ENCODE measurements at places on chromosomes 2 and 18. TPM values are rescaled to one million over a fixed set of nuclear protein-coding genes. Genes with fewer than 3 reads are reported as not detected.

The ANKRD62 gene
- total RNA-seq: not detected

The CTAGE1 gene
- total RNA-seq: not detected

DNA sequence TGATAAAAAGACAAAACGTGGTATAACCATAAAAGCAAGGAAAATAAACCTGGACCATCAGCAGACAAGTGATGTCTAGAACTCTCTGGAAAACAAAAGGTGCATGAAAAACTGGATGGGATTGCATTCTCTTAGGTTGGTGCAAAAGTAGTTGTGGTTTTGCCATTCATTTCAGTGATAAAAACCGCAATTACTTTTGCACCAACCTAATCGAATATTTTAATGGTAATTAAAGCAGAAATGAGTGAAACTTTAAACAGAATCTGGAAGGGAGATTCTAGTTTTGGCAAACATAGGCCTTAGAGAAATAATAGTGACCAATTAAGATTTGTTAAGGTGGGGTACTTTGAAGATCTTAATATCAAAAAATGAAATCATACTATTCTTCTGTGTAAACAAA lies 800.8 kb upstream of the GYPC start:
- no peak overlapping the region for H3K27ac ChIP-seq
- H3K4me3 ChIP-seq: no peak overlapping the region
- no peaks in the 10 kb centered on the region for H3K27me3 ChIP-seq
- H3K4me1 ChIP-seq: no peaks in the 10 kb centered on the region

GRCh38 chr2:44777036-44777435 lies 164.5 kb upstream of the SIX3 start:
- no peak for DNase-seq
- no peak overlapping the region for H3K27ac ChIP-seq
- peaks cover 7% of the 10 kb centered on the region for H3K36me3 ChIP-seq
- H3K4me1 ChIP-seq: peaks cover 12% of the 10 kb centered on the region
- no peak overlapping the region for H3K4me3 ChIP-seq
- H3K27me3 ChIP-seq: no peaks in the 10 kb centered on the region

The MLPH gene
- 3.4 TPM for total RNA-seq

DNA sequence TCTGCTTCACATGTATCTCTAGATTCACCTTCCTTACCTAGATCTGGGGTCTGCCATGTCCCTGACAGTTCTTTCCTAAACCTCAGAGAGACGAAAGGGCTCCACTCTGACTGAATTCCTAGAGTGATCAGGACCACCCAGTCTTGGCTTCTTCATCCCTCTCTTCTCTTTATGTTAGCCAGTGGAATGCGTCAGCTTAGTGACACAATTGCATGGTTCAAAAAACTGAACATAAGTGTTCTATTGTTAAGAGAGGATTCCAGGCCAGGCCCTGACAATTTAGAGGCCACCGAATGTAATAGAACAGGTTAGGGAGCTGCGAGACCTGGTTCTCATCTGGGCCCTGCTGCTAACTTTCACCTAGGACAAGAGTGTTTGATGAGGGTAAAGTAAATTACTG lies 10.0 kb downstream of the PRELID3A start:
- no peak overlapping the region for H3K27ac ChIP-seq
- no peaks in the 10 kb centered on the region for H3K27me3 ChIP-seq
- DNase-seq: no peak
- H3K4me1 ChIP-seq: no peaks in the 10 kb centered on the region

The MRO gene
- total RNA-seq: 0.57 TPM

GRCh38 chr2:9015998-9016397 lies 12.5 kb upstream of the MBOAT2 start:
- DNase-seq: no peak
- no peaks in the 10 kb centered on the region for H3K27me3 ChIP-seq
- H3K4me3 ChIP-seq: no peak overlapping the region
- H3K4me1 ChIP-seq: no peaks in the 10 kb centered on the region
- no peaks in the 10 kb centered on the region for H3K36me3 ChIP-seq

GRCh38 chr18:49739275-49739674 lies 74.1 kb downstream of the ACAA2 start:
- H3K27ac ChIP-seq: no peak overlapping the region
- no peaks in the 10 kb centered on the region for H3K27me3 ChIP-seq
- no peaks in the 10 kb centered on the region for H3K36me3 ChIP-seq
- no peaks in the 10 kb centered on the region for H3K4me1 ChIP-seq
- H3K4me3 ChIP-seq: no peak overlapping the region
- DNase-seq: no peak

The LONRF2 gene
- total RNA-seq: 2.7 TPM

The ALLC gene
- total RNA-seq: not detected

GRCh38 chr2:27303093-27304025 lies 4.9 kb downstream of the UCN start:
- H3K27ac ChIP-seq: no peak overlapping the region
- no peak for DNase-seq
- no peak overlapping the region for H3K4me3 ChIP-seq
- H3K27me3 ChIP-seq: peaks cover 18% of the 10 kb centered on the region

DNA sequence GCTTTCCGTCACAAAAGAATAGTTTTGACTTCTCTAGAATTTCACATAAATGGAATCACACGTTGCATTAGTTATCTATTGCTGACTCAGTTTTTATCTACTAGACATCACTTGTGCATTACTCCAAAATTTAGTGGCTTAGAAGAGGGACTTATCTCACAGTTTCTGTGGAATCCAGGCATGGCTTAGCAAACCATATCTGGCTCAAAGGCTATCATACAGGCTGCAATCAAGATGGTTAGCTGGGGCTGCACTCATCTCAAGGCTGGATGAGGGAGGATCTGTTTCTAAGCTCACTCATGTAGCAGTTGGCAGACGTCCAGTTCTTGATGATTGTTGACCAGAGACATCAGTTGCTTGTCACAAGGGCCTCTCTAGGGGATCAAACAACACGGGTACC lies 6.6 kb upstream of the DSC3 start:
- DNase-seq: no peak
- H3K4me3 ChIP-seq: no peak overlapping the region
- peaks cover 4% of the 10 kb centered on the region for H3K27me3 ChIP-seq
- no peak overlapping the region for H3K27ac ChIP-seq
- no peaks in the 10 kb centered on the region for H3K4me1 ChIP-seq

GRCh38 chr18:6055711-6056110 lies 160.4 kb upstream of the TMEM200C start:
- no peaks in the 10 kb centered on the region for H3K27me3 ChIP-seq
- H3K27ac ChIP-seq: no peak overlapping the region
- H3K4me3 ChIP-seq: no peak overlapping the region

The HOXD12 gene
- not detected for total RNA-seq

The TCF7L1 gene
- total RNA-seq: 117 TPM

The ZBTB7C gene
- total RNA-seq: 0.39 TPM
